ENCODE measurements at places on chromosomes 7 and 10.

- no peak for DNase-seq
Measured at GRCh38 chr10:33796680-33797079, 462.2 kb upstream of the NRP1 start.

DNA sequence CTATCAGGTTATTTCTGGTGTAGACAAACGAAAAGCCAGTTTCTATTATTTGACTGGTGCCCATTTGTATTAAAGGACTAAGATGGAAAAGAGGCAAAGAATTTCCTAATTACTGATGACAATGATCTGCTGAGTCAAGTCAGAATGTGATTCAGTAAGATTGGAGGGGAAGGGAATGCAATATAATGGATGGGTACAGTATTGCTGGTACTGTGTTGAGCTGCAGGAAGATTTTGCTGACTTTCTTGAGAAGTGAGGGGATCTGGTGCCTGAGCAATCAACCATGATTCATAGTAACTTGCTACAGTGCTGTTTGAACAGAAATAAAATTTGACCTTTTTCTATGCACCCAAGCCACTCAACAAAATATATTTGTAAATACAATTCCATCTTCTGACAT lies 139.1 kb upstream of the RHEB start:
- DNase-seq = no peak

- no peak for DNase-seq
Measured at GRCh38 chr10:75542084-75542483, 110.7 kb downstream of the LRMDA start.

- no peak for DNase-seq
Measured at GRCh38 chr7:44152971-44153947, 12.1 kb upstream of the MYL7 start.

DNA sequence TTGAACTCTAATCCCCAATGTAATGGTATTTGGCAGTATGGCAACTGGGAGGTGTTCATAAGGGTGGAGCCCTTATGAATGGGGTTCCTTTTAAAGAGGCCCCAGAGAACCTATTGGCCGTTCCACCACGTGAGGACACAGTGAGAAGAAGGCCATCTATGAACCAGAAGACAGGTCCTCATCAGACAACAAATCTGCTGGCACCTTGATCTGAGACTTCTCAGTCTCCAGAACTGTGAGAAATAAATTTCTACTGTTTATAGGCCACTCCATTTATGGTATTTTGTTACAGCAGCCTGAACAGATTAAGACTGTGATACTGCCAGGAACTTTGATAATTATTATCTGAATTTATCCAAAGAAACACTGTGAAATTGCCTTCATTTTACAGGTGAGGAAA lies 132.3 kb downstream of the GLI3 start:
- DNase-seq = no peak

DNA sequence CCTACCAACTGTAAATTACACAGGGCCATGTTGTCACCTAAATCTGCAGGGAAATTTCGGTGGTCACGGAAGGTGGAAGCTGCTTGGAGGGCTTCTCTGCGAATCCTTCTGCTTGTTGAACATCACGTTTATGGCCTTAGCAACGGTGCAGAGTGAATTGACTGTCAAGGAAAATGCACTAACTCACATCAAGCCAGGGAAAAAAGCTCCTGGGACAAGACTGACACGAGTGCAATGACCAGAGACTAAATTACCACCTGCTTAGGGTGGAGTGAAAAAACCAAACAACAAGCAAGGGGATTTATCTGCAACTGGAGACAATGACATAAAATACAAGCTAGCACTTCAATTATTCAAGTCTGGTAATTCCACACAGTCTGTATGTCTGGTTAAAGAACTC lies 211.2 kb downstream of the JAZF1 start:
- DNase-seq = no peak

DNA sequence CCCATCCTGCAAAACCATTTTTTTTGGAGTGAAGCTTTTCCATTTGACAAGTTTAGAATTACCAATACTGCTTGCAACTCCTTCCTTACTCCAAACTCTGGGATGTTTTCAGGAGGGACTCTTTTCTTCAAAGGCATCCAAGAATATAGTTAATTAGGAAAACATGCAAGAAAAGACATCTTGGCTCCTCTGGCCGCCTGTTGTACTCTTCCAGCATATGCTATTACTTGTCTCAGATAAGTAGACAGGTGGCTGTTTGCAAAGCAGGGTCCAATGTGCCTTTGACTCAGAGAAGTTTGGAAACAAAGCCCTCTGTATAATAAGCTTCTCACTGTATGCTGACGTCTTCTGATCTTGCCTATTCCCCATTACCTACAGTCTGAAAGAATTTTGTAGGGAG lies 746.5 kb downstream of the AUTS2 start:
- DNase-seq = no peak

DNA sequence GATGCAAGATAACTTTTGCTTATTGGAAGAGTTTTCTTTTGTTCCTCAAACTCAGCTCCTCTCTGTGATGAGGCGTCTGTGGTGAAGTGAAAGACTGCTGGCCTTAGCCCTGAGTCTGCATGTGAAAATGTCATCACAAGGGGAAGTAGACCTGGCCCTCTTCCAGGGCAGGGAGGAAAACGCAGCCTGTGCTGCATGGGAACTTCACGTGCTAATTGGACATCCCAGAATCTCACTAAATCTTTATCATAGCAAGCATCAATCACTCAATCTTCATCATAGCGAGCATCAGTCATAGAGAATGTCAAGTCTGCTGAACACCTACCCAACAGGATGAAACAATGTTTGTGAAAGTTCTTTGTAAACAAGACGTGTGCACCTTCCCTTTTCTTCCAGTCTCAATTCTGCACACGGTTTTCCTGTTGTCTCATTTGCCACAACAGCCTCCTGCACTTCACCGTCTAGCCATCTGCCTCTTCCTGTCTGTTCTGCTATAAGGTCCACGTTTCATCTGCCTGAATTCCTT lies 314.6 kb downstream of the FRMD4A start:
- DNase-seq = no peak

DNA sequence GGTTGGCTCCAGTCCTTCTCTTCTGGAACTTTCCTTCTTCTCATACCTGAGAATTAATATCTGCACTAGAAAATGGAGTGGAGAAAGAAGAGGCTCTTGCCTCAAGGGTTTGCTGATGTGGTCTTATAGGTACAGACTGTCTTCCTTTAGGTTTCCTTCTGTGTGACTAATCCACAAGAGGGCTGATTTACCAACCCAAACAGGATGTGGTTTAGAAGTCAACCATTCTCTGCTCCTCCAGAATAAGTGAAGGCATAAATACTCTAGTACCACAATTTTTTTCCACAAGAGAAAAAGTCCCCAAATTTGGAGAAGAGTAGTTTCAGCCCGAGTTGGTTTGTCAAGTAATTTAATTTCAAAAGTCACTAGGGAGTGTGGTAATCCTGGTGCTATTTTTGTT lies 85.8 kb downstream of the NRP1 start:
- no peak for DNase-seq

- DNase-seq = no peak
Measured at GRCh38 chr7:80480566-80480965, 31.3 kb downstream of the GNAT3 start.

DNA sequence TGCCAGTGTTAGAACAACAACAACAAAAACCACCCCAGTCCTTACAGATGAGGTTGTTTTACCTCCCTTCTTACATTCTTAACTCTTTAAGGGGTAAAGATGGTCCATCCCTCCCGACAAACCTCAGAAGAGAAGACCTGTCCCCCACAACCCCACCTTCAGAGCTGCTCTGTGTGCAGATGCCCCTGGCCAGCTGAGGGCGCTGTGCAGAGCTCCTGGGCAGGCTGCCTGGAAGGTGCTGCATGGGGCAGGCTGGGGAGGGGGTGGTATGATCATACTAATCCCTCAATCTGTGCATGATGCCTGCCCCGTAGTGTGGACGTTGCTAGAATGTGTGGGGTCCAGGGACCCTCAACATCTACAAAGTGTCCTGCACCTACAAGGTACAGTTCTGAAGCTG lies 387.1 kb downstream of the INHBA start:
- DNase-seq = no peak

DNA sequence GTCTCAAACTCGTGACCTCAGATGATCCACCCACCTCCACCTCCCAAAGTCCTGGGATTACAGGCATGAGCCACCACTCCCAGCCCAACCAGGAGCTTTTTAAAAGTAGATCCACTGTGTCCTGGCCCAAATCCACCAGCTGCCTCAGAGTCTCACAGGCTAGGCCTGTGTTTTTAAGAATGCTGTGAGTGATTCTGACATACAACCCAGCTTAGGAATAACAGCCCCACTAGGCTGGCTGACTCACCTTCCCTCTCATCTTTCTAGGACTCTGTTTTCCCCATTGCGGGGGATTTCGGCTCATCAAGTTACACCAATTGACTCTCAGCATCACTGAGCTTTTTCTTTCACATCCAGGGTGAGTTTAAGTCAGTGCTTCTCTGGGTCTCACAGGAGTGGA lies 207.6 kb downstream of the SKIDA1 start:
- no peak for DNase-seq

DNA sequence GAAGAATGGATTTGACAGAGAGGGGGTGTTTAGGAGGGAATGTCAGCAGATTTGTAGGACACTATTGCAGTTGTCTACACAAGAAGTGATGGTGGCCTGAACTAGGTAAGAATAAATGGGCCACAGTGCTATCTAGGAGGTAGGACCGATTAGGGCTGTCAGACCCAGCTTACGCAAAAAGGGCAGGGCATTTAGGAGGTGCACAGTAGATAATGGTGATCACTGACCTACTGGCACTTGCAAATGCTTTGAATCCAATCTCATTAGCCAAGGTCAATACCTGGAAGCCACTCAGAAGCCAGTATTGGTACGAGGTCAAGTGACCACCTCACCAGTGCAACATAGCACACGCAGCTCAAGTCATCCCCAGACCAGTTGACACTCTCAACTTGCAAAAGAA lies 330.9 kb downstream of the KCNMA1 start:
- DNase-seq = no peak

GRCh38 chr7:33886149-33886623 lies 19.2 kb upstream of the BMPER start:
- DNase-seq = no peak

- no peak for DNase-seq
Measured at GRCh38 chr10:72126184-72126871, 38.0 kb upstream of the SPOCK2 start.

GRCh38 chr10:8072211-8072610 lies 17.7 kb downstream of the GATA3 start:
- DNase-seq = no peak

- DNase-seq = no peak
Measured at GRCh38 chr7:148037044-148037443, 553.5 kb upstream of the C7orf33 start.

DNA sequence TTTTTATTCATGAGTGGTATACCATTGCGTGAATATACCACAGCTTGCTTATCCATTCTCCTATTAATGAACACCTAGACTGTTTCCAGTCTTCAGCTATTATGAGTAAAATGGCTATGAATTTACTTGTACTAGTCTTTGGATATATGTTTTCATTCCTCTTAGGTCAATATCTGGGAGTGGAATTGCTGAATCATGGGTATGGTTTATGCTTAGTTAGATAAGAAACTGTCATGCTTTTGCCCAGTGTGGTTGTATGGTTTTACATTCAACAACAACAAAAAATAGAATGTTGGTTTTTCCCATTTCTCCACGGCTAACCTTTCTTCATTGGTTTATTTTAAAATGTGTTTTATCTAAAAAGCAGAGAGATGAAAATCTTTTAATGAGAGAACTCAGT lies 308.3 kb downstream of the PHF14 start:
- DNase-seq = no peak

DNA sequence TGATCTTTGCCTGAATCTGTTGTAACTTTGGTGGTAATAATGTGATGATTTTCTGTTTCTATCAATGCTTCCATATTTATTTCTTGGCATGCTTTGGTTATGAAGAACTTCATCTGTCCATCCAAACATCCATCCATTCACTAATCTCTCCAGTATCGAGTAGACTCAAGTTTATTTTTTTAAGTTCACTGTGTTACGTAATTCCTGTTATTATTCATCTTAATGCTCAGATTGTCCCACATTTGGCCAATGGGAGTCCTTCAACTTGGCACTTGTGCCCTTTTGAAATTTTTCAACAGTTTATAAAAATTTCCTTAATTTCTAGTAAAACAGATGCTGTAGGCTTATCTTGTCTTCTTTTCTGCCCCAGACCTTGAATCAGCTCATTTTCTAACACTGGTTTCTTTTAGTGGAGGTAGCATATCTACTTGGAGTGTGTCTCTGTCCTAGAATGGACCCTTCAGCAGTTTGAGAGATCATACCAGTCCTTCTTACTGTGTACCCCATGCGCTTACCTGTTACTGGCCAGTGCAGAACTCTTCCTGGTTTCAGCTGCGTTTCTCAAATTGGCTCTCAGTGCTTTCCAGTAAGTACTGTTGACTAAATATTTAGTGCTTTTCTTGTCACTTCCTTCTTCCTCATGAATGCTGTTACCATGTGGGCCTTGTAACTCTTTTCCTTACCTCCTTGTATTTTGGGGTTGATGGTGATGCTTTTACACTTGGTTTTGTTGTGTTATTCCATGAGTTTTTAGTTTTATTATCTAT lies 100.8 kb downstream of the MLLT10 start:
- no peak for DNase-seq

DNA sequence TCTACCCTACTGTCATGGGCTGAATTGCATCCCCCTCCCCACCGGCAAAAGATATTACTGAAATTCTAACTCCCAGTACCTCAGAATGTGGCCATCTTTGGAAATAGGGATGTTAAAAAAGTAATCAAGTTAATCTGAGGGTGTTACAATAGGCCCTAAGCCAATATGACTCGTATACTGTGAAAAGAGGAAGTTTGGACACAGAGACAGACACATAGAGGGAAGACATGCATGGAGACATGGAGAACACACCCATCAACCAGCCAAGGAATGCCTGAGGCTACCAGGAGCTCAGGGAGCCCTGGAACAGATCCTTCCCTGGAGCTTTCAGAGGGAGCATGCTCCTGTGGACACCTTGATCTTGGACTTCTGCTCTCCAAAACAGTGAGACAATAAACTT lies 138.2 kb upstream of the ADO start:
- DNase-seq = no peak

GRCh38 chr7:151381348-151382078 lies 28.3 kb downstream of the WDR86 start:
- DNase-seq = no peak
